Renal cortical epithelial cell (primary cell): ENCODE measurements at places on chromosomes 13 and 19.

DNA sequence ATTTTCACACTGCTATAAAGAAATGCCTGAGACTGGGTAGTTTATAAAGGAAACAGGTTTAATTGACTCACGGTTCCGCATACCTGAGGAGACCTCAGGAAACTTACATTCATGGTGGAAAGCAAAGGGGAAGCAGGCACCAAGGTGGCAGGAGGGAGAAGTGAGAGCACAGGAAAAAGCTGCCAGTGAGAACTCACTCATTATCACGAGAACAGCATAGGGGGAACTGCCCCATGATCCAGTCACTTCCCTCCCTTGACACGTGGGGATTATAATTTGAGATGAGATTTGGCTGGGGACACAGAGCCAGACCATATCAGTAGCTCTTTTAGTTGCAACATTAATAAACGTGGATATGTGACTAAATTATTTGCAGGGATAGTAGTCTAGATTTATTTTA, 4.3 kb upstream of the KCTD4 start:
- no peak for DNase-seq

GRCh38 chr13:99575376-99576120, 74.3 kb downstream of the TM9SF2 start:
- no peak for DNase-seq

DNA sequence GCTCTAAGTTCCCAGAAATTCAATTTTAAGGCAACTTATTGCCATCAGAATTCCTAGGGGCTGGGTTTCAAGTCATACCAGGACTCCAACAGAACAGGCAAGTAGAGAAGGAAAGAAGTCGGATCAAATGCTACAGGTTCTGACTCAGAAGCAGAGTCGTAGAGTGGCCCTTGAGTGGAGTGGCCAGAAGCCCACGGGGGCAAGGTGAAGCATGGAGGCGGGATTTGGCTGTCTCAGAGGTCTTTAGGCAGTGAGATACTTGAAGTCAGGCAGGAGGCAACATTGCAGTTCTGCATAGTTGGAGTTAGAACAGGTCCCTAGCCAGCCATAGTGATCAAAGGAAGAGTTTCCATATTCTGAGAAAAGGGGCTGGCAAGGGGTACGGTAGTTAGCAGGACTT, 111.6 kb downstream of the NHLRC3 start:
- no peak for DNase-seq

DNA sequence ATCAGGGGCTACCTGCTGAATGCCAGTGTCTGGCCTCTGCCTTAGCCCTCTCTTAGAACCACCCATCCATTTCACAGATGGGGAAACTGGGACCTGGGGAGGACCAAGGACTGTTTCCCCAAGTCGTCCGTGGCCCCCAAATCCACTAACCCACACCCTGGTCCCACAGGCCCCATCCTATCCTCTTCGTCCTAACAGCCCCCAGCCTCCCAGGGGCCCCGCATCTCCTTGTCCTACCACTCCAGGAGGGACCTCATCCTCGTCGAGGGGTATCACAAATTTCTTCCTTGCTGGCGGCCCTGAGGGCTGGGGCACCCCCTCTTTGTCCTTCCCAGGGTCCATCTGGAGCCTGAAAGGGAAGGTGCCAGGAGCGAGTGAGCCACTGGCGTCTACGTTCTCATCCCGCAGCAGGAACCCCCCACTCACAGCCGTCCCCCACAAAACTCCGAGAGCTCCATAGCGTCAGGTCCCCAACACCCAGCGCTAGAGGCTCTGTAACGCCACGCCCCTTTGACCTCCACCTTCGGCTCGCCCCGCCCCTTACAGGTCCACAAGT, 606 bp downstream of the ERCC1 start:
- no peak for DNase-seq

- DNase-seq: peak; percentile 81
Observed at GRCh38 chr19:9792206-9793070, 23.9 kb upstream of the ZNF846 start.
